ENCODE measurements at places on chromosomes 4 and X.

DNA sequence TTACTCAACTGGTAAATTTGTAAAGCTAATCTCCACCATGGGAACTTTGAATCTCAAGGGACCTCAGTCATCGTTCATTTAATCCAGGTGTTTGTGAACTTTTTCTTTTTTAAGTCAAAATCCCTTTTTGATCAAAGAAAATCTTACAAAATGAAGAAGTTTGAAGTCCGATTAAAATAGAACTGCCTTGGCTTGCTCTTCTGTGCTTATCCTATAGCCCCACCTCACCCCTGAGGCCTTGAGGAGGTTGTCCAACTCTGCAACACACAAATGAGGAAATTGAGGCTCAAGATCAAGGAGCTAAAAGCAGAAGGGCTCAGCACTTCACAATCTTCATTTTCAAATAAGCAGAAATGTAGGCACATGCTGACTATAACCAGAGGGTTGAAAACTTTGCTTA lies 240.3 kb upstream of the SFRP2 start:
- DNase-seq, result no peak

DNA sequence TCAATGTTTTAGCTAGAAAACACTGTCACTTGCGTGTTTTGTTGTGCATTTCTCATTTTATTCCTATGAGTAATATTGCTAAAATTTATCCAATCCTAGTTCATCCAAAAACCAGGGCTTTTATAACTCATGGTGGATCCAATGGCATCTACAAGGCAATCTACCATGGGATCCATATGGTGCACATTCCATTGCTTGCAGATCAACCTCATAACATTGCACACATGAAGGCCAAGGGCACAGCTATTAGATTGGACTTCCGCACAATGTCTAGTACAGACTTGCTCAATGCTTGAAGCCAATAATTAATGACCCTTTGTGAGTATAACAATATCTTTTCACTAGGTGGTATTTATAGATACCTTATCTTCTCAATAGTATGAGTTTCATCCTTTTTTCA lies 57.2 kb upstream of the UGT2B7 start:
- no peak for DNase-seq

GRCh38 chr4:141346144-141346543 lies 125.4 kb downstream of the ZNF330 start:
- DNase-seq, result no peak

- DNase-seq, result no peak
Measured at GRCh38 chr4:74023709-74024108, 14.8 kb downstream of the CXCL3 start.

- DNase-seq, result no peak
Measured at GRCh38 chr4:102328045-102328444, 17.2 kb downstream of the SLC39A8 start.

DNA sequence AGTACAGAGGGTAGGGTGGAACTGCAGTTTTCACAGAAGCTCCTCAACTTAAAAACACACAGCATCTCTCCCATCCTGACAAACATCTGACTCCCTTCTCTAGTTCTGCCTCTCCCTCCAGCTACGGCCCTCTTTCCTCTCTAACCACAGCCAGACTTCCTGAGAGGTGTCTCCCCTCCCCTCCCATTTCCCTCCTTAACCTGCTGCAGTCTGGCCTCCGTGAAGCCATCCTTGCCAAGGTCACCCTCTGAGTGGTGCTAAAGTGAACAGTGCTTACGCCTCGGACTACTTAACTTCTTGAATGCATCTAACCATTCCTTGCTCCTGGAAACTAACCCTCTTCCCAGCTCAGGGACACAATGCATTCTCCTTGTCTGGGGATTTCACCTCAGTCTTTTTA lies 53.3 kb downstream of the RTL5 start:
- DNase-seq, result no peak

DNA sequence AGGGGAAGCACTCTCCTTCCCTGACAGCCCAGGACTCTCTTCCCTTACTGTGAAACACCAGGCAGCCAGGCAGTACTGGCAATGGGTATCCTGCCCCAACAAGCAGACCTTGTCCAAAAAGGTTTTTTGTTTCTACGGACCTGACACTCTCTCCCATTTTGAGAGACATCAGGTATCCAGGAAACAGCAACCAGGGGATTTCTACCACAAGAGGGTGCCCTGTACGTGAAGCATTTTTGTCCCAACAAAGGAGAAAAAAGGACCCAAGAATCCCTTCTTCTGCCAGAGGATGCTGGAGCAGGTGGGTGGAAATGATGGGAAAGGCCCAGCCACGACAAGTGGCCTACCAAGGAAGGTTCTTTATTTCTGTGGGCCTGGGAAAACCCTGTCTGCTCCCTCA lies 65.7 kb upstream of the FGF13 start:
- DNase-seq, result no peak

- DNase-seq, result peak; percentile 48
Measured at GRCh38 chrX:154019633-154020528, at the start of gene IRAK1. TSS of gene IRAK1 (minus strand) at chrX:154019902. CDS start at chrX:154019812, 90 bp downstream.

DNA sequence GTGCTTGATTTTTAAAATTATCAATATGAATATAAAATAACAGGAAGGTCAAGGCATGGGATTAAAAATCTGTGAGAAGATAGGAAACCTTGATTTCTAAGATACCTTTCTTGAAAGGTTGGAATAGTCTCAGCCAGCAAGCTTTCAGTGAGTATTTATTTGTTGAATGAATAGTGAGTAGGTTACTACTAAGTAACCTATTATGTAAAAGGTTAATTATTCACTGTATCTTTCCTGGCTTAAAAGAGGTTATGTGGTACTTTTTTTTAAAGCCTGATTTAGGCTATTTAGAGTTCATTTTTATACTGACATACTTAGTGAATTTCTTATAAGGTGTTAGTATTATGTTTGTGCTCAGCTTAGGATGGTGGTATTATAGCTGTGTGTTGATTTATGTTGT lies 123.5 kb downstream of the PTPN13 start:
- no peak for DNase-seq

DNA sequence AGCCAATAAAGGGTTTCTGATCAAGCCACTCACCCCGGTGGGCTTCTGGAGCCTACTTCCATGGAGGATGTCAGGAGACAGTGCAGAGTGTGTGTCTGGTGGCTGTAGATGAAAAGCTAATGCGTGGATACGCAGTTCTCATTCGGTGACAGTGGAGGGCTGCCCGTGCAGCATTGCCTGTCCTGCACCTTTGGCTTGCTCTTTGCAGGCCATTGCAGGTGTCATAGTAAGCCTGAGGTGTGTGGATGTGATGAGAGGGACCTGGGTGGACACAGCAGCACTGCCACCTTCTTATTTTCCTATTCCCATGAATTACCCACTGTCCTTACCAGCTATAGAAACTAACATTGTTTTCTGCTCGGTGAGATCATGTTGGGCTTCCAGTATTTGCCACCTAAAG lies 101.2 kb downstream of the STK32B start:
- DNase-seq, result no peak

- no peak for DNase-seq
Measured at GRCh38 chr4:81237791-81238190, 22.8 kb upstream of the PRKG2 start.

DNA sequence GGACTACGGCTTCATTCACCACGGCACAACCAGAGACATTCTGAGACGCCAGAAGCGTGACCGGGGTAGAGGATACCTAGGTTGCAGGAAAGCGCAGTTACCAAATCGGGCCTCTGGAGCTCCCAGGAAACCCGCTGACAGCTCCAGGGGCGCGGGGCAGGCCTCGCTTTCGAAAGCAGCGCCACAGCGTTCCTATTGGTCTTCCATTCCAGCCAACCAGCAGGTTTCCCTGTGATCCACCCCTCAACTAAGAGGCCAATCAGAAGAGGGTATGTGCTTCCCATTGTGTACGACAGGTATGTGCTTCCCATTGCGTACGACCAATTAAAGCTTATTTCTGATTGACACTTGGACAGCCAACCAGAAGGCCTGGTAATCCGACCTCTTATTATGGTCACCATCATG lies 14.9 kb downstream of the SNX12 start:
- DNase-seq, result no peak

DNA sequence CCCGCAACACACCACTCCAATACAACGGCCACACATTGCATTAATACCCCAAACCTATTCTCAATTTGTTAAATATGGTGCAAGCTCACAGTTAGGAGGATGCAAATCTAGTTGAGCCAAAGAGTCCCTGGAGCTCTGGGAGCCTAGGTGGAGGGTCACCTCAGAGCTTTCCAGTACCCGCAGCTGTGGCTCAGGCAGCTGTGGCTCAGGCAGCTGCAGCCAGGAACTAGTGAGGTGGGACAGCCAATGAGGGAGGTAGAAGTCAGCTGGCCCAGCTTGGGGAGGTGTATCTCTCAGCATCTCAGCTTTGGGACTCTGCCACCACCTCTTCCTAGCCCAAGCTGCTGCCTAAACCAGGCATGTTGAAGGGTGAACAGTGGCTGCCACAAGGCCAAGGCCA lies 36.7 kb upstream of the ARHGAP6 start:
- DNase-seq, result no peak

- no peak for DNase-seq
Measured at GRCh38 chr4:98618680-98619079, 39.7 kb downstream of the TSPAN5 start.

DNA sequence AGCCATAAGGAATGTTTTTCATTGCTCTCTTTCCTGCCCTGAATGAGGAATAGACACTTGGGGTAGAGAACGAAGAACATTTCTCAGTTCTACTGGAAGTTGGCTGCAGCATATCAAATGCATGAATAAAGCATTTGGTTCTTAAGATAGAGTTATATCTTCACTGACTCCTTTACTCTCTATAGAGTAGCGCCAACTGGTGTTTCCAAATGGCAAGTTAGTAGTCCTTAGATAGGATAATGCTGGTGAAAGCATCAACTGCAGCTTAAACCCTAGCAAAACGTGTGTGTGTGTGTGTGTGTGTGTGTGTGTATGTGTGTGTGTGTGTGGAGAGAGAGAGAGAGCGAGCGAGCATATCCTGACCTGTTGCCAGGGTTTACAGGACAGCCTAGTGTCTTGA lies 62.2 kb upstream of the FRMPD4 start:
- DNase-seq, result no peak

DNA sequence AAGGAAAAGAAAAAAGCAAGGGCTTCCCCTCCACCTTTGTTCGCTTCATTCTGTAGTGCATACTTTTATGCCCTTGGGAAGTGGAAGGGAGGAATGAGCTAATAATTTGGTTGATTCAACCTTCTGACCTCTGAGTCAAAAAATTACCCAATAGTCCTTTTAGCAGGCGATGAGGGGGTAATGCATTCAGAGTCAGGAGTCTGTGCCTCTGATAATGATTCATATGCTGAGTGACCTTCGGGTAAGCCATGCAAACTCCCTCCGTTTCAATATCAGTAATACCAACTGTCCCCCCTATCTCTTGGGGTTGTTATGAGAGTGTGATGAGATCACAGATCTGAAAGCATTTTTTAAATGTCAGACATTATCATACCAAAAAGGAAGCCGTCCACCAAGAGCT lies 41.6 kb upstream of the ACSL4 start:
- no peak for DNase-seq

DNA sequence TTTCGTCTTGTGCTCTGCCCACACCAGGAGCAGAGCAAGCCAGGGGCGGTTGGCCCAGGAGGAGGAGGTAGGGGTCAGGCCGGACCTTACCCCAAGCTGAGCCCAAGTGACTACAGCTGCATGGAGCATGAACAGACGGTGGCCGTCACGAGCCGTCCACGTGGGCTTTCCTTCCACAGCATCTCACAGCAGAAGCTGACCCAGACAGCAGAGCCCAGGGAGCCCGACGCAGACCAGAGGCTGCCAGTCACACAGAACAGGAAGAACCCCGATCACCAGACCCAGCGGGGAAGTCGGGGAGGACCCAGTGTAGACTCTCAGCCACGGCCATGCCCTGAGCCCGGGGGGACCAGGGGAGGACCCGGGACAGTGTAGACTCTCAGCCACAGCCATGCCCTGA lies 58.0 kb downstream of the FAM53A start:
- no peak for DNase-seq

GRCh38 chr4:6372649-6373525 lies 99.5 kb downstream of the PPP2R2C start:
- DNase-seq, result no peak

DNA sequence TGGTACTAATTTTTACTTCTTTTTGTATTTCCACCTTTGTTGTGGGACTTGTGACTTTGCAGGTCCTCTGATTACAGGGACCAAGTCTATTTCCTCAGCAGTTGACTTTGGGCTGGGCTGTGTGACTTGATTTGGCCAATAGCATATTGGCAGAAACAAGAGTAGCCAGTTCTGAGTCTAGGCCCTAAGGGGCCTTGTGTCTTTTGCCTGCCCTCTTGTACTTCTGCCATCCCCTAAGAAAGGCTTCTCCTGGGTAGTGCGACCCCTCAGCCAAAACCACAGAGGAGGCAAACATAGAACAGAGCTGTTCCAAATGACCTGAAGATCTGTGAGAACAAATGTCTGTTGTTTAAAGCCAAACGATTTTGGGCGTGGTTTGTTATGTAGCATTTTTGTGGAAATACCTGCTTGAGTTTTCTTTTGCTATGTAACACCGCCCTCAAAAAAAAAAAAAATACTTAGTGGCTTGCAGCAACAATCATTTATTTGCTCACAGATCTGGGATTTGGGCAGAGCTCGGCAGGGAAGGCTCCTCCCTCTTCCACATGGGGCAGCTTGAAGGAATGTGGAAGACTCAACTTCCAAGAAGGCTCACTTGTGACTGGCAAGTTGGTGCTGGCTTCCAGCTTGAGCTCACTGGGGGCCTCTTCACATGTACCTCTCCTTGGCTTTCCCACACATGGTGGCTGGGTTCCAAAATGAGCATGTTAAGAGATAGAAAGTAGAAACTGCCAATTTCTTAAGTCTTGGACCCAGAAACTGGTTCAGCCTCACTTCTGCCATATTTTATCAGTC lies 423.0 kb upstream of the CNKSR2 start:
- DNase-seq, result no peak

DNA sequence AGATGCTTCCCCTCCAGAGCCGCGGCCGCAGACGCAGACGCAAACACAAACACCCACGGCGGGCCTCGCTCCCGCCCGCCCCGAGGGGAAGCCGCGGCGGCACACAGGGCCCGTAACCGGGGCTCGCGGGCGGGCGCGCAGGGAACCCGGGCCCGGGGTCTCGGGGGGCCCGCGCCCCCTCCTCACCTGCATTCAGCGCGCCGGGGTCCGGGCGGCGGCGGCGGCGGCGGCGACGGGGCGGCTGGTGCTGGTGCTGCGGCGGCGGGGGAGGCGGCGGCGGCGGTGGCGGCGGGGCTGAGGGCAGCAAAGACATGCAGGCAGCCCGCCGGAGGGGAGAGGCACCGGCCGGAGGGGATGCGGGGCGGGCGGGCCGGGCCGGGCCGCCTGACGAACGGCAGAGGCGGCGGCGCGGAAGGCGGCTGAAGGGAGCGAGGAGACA lies 255 bp upstream of the CNOT6L start:
- peak; percentile 83 for DNase-seq

Data from stimulated activated CD4-positive, alpha-beta T cell treated with anti-CD3 and anti-CD28 coated beads, Interleukin-4, amount 100 ng/mL, for 4 hours (primary cell).